ENCODE measurements at places on chromosomes 16 and 17.

DNA sequence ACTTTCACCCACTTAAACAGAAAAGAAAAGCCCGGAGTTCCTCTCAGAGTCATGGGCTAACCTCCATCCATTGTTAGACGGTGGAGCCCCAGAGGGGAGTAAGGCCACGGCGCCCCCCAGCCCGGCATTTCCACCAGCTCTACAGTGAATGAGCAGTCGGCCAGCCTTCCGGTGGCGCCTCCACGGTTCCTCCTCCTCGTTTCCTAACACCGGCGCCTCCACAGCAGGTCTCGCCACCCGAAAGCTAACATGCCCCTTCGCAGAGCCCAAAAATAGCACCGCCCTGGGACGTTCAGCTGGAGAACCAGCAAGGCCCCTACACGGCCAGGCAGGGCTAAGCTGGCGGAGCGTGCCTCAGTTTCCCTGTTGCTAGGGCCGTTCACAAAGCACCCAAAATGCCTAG is 858 bp downstream of the MMD start:
- DNase-seq, result peak; percentile 47

DNA sequence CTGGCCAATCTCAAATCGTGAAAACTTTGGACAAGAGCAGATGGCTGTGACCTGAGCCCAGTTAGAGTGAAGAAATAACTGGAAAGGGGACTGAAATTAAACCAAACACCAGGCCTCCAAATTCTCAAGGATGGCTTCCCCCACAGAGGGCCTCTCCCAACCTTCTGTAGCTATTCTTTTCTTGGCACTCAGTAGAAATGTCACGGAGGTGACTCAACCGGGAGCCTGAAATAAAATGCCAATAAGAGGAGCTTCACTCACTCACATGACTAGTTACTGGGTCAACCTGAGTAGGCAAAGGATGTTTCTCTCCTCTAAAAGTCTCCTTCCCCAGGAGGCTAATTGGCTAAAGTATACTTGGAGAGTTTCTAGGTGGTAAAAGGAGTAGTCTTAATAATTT is 230.7 kb downstream of the MAF start:
- no peak for DNase-seq

- no peak for DNase-seq
Measured at GRCh38 chr17:60301649-60302048, 90.3 kb downstream of the USP32 start.

- DNase-seq, result no peak
Measured at GRCh38 chr16:79534143-79534542, 66.4 kb downstream of the MAF start.

GRCh38 chr16:49789616-49790015 is 66.3 kb downstream of the ZNF423 start:
- no peak for DNase-seq

GRCh38 chr16:5722116-5722619 is 624.6 kb upstream of the EEF2KMT start:
- no peak for DNase-seq

DNA sequence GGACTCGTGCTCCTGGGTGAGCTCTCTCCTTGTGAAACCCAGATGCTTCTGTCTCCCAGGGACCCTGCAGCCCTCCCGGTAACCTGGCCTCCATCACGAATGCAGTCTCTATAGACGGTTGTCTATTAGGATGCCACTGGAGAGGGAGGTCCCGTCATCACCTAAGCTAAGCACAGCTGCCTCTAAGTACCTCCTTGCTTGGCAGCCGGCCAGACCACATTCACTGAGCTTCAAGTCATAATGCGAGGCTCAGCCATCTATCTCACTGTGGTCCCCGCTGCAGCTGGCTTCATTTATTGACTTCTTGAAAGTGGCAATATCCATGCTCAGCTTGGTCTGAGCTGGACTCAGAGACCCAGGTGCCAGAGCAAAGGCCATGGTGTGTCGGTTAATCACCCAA is 74.5 kb upstream of the HSBP1 start:
- peak; percentile 77 for DNase-seq

- no peak for DNase-seq
Measured at GRCh38 chr17:31236712-31237111, 60.3 kb downstream of the OMG start.

DNA sequence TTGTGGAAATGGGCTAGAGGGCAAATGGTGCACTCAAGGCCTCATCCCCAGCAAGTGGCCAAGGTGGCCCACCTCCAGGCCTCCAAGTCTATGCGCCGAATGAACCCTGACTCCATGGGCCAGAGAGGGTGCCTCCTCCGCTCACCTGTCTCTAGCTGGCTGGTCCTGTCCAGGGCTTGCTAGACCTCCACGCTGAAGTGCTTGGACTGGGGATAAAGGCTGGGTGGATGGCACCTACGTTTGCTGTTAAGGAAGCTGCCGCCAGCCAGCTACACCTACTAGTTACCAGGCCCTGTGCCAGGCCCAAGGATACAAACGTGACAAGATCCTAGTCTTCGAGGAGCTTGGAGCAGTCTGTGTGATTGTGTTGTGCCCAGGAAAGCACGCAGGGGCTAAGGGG is 739 bp upstream of the SGCA start:
- DNase-seq, result no peak

- no peak for DNase-seq
Measured at GRCh38 chr17:4479982-4480751, 18.5 kb upstream of the SPNS2 start.

DNA sequence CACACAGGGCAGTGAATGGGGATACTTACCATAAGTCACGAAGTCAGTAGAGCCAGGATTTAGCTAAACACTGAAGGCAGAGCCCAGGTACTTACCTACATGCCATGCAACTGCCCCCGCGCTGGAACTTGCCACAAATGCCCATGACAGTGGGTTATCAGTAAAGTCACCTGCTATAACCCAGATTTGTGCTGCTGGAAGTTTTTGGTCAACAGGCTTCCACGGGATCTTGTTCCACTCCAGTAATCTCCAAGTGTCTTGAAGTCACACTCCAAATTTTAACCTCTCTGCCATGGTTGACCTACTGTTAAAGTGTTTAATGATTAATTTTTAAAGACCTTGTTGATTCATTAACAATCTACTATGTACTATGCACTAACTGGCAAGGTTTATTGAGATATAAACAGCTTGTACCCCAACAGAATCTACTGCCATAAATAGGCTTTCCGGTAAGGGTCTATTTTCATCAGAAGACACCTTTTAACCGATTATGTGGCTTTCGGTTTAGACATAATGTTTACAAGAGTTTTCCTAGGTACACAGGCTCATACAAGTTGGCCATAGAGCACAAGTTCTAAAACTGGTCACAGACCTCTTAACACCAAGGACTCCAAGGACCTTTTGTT is 6.3 kb upstream of the SLC5A11 start:
- peak; percentile 26 for DNase-seq

GRCh38 chr16:11306997-11307638 is 26.0 kb upstream of the PRM1 start:
- DNase-seq, result no peak

DNA sequence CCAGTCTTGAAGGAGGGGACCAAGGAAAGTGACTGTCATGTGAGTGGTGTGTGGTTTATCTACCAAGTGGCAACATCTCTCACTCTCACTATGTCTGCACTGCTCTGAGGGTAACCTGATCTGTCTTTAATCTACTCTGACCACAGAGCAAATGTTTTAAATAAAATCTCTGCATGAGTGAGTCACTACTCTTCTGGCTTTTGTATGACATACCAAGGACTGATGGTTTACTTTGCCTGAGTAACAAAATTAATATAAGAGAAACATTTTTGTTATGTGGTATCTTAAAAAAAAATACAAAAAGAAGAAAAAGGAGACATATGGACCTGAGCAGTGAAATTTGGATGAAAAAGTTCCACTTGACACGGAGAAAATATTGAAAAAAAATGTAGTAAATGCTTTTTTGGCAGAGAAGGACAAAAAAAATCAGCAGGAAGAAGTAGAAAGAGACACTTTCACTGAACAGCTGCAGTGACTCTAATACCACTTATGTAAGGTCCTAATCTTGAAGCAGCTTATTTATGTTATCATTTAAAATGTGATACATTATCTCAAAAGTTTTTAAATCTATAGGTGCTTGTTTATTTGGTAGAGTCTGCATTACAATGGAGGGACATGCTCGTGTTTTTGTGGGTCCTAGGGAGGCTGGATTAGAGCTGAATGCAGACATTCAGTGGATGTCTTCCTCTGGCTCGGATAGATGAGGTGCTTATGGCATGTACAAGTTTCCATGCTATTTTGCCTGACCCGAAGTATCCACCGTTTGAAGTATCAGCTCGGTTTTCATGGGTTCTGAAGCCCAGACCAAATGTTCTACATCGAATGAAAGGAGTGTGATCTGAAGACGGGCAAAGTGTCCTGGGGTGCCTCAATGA is 240.7 kb downstream of the MAP2K6 start:
- peak; percentile 51 for DNase-seq

GRCh38 chr17:15945527-15946191 is 729 bp downstream of the ADORA2B start:
- DNase-seq, result peak; percentile 58

DNA sequence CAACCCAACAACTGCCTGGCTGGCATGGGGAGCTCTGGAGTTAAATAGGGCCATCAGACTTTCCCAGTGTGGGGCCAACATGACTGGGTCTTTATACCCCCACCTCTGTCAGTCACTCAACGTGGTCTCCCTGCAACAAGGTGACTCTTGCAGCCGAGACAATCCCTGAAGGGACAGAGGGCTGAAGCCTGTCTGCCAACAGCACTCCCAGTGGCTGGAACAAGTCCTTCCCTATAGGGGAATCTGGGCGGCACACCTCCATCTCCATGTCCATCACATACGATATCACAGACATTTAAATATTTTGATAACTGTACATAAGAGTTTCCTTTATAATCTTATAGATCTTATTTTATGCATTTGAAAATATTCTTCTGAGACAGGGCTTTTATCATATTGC is 4.8 kb upstream of the MAPT start:
- DNase-seq, result peak; percentile 37

- no peak for DNase-seq
Measured at GRCh38 chr16:69888005-69888590, 63.0 kb upstream of the CLEC18A start.

DNA sequence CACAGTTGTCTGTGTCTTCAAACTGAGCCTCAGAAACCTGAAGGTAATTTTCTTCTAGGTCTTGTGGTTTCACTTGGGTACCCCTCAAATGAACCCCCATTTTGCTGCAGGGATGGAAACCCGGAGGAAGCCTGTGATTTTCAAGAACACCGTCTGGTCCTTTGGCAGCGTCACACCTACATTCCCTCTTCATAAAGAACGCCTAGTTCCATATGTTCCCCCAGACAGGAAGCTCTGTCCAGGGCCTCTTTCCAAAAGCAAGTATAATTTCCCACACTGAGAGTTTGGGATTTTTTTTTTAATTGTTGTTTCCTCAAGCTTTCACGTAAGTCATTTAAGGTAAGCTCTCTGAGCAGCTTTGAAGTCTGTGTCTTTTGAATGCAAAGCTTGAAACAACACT is 515.0 kb downstream of the TMEM114 start:
- DNase-seq, result no peak

DNA sequence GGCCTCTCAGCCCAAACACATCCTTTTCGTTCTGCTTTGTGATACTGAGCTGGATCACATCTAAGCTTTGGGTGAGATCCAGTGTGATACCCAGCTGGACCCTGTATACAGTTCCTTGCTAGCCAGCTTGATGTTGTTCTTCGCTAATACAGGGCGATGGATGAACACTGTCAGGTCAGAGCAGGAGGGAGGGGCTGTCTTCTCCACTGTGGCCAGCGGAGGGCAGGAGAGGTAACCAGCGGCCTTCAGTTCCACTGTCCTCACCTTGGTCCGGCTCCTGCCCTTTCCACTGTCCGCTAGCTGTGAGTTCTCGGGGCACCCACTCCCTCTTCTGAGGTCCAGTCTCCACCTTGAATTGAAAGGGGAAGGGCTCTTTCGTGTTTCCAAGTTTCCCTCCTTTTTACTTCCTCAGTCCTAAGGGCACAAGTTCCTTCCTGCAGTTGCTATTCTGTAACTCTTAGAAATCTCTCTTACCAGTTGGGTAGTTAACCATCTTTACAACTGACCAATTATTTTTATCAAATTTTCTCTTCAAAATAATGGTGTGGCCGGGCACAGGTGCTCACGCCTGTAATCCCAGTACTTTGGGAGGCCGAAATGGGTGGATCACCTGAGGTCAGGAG is 3.0 kb upstream of the ZNF213 start:
- DNase-seq, result peak; percentile 67

GRCh38 chr16:79437764-79438751 is 162.5 kb downstream of the MAF start:
- DNase-seq, result peak; percentile 37

GRCh38 chr17:38914741-38915638 is 10.4 kb upstream of the LASP1NB start:
- DNase-seq, result no peak

GRCh38 chr17:42459801-42460281 is 1.2 kb downstream of the ATP6V0A1 start:
- DNase-seq, result peak; percentile 54

- DNase-seq, result no peak
Measured at GRCh38 chr16:54411544-54411943, 125.0 kb upstream of the IRX3 start.

DNA sequence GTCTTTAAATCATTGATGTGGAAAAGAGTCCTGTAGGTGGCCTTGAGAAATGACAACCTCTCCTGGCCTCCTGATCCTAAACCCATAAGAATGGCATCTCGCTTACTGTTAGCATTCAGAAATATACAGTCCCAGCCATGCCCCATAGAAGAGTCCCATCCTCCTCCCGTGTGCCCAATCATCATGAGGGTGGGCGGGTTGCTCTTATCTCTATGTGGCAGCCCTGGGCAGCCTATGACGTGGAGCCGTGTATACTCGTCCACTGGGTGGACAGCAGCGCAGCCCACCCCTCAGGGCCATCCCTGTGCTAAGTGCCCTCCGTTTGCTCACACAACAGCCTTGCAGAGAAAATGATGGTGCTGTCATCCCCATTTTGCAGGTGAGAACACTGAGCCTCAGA is 105.3 kb downstream of the AMFR start:
- DNase-seq, result no peak

DNA sequence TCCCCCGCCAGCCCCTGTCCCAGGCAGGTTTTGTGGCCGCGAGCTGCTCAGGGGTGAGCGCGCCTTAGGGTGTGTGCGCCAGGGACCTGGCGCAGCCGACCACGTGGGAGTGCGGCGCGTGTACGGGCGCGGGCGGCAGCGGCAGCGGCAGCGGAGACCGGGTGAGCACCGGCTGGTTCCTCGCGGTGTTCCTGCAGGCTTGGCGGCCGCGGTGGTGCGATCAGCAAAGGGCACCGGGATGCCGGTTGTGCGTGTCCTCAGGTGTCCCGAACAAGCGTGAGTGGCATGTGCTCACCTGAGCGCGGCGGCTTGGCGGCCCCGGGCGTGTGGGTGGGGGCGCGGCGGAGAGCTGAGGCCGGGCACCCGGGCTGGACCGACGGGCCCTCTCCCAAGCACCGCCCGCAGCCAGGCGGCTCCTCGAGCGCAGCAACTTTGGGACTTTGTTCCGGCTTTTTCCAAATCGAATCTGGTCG is 381 bp upstream of the HSD11B2 start:
- DNase-seq, result peak; percentile 75

Measured in DMS53 (cell line).